ENCODE measurements at places on chromosomes 3 and 15. TPM values are rescaled to one million over a fixed set of nuclear protein-coding genes. Genes with fewer than 3 reads are reported as not detected.

Gene PLSCR5
- not detected for total RNA-seq

Gene EXD1
- not detected for total RNA-seq

Gene MKRN2OS
- not detected for total RNA-seq

DNA sequence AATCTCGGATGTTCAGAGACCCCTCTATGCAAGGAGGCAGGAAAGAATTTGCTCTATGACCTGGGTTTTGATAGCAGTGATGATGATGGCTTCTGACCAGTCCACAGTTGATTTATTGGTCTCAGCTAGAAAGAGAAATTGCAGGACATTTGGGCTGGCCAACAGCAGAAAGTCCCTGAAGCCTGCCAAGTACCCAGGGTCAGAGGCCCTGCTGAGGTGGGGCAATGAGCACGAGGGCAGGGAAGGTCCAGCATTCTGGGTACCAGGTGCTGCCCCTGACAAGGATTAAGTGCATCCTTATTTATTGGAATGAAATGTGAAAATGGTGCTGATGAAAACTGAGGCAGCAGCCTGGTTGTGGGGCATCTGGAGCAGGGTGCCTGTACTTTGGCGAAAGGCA, 19.8 kb downstream of the C3orf62 start:
- DNase-seq: no peak

DNA sequence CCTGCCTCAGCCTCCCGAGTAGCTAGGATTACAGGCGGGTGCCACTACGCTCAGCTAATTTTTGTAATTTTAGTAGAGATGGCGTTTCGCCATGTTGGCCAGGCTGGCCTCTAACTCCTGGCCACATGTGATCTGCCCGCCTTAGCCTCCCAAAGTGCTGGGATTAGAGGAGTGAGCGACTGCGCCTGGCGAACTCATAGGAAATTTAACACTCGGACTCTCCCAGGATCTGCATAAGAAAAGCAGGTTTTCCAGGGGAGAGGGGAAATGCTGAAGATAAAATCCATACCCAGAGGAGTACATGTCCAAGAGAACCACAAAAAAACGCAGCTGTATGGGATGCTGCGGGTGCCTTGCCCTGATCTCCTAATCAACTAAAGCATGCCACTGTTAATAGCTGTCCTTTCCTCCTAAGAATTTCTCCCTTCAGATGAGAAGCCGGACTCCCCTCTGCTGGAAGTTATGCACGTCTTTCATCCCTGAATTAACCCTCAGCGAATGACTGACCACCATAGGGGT, 25.3 kb upstream of the TGFBR2 start:
- DNase-seq: no peak

DNA sequence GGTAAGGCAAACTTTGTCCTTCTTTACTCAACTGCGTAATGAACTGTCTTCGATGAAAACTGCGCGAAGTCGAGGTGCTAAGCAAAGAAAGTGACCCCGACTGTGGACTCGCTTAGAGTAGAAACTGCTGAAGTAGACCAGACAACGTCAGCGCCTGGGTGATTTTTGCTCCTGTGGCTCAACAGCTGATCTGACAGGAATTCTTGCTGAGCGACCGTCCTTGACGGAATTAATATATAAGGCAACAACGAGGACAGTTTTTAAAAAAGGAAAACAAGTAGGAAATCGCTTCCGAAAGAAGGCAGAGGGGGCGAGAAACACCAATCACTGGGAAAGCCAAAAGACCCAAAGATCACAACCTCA, 541 bp downstream of the RPS27L start:
- peak; percentile 66 for DNase-seq

GRCh38 chr3:151350656-151351055, 21.3 kb upstream of the P2RY13 start:
- DNase-seq: no peak

DNA sequence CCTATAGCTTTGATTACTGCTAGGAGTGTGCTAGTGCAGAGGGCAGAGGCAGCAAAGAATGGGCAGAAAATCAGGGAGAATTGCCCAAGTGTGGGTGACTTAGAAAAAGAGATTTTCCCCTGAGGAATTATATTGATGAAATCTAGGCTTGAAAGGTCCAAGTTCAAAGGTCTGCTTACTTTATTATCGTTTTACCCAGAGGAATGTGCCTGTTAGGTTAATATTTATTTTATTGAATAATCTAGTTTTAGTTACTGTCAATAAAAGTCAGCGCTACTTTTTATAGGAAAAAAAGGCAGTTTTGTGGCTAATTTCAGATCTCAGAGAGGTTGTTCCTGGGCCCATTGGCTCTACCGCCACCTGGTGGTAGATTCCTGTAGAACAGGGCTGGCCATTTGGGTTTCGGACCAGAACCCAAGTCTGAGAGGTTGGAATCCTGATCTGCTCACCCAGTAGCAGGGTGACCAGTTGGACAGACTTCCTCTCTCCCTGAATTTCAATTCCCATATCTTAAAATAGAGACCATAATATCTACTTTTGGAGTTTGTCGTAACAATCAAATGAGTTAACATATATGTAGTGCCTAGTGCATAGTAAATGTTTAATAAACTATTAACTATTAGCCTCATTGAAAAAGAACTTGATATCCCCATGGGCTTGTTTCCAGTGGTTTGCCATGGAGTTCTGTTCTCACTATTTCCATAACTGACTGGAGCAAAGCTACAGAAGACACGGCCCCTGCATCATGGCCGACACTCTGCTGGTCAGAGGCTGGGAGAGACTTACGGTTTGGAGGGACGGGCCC, 62.7 kb upstream of the ZNF148 start:
- DNase-seq: peak; percentile 76

DNA sequence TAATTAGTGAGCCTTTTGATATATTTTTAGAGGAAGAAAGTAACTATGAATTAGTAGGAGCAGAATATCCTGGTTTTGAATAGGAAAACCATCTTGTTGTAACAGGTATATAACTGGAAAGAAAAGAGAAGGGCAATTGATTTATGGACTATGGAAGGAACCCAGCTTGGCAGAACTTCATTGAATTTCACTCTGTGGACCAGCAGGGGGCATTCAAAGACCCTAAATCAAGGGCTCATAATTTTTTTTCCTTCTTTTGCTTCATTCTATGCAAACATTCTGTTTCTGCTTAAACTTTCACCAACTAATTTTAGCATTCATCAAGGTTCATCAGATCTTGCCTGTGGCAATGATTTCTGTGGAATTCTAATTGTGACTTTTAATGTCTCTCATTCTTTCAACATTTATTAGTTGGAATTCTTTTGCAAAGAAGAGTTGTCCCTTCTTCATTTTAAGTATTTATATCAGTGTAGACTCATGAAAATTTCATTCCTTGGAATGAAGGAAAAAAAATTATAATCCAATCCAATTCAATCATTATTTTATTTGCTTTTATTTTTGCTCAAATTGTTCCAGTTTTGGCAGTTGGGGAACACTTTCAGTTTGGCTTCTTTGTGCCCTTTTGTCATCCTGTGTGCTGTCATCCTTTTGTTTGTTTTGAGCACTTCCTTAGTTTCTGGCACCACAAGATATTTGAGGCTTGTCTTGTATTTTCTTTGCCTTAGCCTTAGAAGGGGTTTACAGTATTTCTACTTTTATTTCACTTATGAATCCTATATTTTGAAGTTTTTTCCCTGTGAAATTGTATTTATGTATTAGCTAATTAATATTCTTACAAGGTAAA, 30.4 kb downstream of the NXPE3 start:
- peak; percentile 69 for DNase-seq

- no peak for DNase-seq
Observed at GRCh38 chr15:79897701-79898113, 893 bp upstream of the MTHFS start.

All from stomach (tissue), 19 donors.